GM12865 (cell line): ENCODE measurements at places on chromosomes 2 and 18.

DNA sequence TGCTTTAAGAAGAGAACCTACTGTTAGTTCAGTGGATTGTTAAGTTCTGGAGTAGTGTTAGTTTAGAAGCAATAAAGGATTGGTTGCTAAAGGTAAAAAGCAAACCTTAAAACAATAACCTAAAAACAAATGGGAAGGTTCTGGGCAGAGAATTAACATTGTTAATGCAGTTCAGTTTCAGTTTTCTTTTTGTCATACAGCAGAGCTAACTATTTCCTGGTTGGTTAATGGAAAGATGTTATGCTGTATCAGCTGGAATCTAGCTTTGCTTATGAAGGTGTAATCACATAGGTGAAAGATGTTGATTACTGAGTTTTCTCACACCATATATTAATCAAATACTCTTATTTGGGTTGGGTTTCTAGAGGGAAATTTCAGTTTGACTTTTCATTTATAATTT lies 23.8 kb downstream of the SMAD4 start:
- DNase-seq: no peak

DNA sequence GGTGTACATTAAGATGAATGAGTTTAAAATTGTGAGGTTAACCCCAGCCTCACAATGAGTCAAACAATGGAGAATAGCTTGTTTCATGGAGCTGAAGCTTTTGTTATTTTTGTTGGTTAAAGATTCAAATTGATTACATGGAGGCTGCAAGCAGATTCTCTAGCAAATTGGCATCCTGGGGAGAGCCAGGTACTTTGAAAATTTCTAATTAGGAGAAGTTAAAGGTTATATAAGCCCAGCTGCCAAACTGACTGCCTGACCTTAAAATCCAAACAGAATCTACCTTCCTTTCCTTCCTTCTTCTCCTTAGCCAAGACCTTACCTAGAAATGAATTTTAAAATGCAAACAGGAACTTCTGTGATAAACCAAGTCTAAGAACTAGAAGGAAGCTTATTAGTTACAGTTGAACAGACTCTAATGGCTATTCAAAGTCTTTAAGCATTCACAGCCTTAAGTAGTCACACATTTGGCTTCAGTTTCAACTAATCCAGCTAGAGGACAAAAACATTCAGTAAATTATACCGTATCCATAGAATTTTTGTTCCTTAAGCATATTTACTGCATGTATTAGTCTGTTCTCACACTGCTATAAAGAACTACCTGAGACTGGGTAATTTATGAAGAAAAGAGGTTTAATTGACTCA lies 31.5 kb upstream of the PGAP1 start:
- no peak for DNase-seq

DNA sequence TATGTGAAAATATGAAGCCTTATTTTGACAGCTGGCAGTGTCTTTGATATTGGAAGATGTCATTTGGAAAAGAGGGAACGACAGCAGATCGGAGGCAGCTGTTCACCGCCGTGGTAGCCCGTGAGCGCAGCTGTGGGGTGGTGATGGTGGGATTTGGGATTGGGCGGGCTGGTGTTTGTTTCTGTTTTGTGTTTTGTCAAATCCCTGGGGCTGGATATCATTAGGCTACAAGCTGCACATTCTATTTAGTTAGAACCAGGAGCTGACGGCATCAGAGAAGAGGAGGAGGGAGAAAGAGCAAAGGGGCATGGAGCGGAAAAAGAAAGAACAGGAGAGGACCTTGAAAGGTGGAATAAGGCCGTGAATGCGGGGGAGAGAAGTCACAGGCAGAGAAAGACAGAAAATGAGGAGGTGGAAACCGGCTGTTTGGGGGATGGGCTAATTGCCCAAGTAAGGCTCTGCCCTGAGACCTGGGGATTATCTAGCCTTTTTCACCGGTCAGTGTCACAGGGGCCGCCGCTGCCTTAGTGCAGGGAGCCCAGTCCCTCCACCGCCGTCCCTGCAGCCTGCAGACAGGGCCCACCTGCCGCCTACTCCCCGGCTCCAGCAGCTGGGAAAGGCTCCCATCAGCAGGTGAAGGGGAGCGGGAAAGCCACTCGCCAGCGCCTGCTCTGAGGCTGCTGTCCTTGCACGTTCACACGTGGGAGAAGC lies 88.0 kb downstream of the ZCCHC2 start:
- DNase-seq: no peak

DNA sequence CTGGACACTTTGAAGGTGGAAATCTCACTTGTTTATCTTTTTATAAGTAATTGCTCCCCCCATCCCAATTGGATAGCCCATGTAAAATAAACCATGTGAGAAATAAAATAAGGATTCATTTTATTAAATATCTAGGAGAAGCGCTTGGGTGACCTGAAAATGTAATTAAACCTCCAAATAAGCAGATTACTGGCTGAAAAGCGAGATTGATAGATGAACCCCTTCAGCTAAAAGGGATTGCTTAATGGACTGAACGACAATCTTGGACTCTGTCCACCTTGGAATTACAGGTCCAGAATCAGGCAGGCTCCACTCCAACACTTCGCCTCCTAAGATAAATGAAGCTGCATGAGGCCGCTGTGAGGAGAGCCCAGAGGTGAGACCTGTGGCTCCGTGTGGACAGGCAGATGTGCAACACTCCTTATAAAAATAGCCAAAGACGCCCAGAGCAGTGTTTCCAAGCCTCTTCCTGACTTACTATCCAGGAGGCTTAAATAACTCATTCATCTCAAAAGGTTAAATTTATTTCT lies 441.5 kb downstream of the MTX2 start:
- no peak for DNase-seq

- no peak for DNase-seq
These were observed 260.8 kb downstream of the CD226 start for GRCh38 chr18:69686861-69687260.

DNA sequence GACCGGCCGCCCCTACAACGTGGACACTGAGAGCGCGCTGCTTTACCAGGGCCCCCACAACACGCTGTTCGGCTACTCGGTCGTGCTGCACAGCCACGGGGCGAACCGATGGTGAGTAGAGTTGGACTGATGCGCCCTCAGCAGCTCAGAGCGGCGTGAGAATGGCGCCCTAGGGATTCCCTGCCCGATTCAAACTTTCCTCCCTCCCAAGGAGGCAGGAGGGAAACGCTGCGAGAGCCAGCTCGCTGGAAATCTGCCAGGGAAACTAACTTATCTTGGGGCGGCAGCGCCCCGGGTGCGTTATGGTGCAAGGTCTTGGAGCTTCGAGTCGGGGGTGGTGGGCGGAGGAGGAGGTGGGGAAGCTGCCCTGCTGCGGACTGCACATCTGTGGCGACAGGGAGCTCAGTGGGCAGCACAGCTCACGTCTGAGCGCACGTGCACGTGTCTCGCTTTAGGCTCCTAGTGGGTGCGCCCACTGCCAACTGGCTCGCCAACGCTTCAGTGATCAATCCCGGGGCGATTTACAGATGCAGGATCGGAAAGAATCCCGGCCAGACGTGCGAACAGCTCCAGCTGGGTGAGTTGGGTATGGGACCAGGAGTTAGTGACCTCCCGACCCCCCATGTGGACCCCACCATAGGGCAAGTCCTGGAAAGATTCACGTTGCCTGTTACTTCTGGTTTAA lies 697 bp downstream of the ITGA4 start:
- peak; percentile 84 for DNase-seq

DNA sequence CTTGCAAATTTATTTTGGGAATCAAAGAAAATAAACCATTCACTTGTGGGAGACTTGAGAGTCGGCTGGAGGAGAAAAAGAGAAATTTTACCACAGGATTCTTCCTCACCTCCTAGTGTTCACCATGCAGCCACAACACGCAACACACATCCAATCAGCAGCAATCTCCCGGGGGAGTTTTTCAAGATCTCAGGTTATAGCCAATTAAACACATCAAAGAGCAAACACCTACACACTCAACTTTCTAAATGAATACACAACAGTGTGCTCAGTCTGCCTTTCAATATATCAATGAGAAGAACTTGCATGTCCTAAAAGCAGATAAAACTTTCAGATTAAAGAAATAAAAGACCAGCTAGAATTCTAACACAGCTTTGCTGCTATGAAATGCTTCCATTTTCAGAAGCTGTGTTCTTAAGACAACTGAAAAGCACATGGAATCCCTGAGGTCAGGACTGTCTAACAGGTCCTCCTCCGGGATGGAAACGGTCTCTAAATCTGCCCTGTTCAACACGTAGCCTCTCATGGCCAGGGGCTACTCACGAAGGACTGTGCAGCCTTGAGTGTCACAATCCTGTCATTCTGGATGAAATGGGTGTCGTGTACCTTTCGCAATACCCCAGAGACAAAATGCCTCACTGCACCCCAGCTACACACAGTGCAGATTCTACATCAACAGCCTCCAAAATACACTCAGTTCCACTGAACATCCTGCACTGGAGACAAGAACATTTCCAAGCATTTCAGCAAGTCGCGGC lies 84.2 kb downstream of the ZNF516 start:
- peak; percentile 65 for DNase-seq

DNA sequence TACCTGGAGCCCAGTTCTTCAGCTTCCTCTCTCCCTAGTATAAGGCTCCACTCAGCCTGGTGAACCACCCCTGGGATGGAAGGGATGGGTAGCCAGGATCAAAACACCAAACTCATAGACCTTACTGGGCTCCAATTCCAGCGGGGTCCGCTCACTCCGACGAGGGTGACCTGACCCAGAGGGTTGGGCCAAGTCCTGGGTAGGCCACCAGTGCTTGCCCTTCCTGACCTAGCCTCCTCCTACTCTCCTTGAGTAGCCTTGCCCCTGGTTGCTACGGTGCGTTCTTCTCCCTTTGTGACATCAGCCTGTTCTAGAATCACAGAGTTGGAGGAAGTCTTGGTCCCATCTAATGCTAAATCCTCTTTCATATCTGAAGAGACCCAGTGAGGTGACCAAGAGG lies 537 bp upstream of the STAT4 start:
- no peak for DNase-seq

GRCh38 chr2:172860336-172860707 lies 124.7 kb downstream of the RAPGEF4 start:
- DNase-seq: no peak

- DNase-seq: no peak
These were observed at the start of gene SLC25A52 for GRCh38 chr18:31760695-31761094. Gene SLC25A52, minus strand, starts transcription at chr18:31760880. Its CDS starts 219 bp downstream, at chr18:31760661.

DNA sequence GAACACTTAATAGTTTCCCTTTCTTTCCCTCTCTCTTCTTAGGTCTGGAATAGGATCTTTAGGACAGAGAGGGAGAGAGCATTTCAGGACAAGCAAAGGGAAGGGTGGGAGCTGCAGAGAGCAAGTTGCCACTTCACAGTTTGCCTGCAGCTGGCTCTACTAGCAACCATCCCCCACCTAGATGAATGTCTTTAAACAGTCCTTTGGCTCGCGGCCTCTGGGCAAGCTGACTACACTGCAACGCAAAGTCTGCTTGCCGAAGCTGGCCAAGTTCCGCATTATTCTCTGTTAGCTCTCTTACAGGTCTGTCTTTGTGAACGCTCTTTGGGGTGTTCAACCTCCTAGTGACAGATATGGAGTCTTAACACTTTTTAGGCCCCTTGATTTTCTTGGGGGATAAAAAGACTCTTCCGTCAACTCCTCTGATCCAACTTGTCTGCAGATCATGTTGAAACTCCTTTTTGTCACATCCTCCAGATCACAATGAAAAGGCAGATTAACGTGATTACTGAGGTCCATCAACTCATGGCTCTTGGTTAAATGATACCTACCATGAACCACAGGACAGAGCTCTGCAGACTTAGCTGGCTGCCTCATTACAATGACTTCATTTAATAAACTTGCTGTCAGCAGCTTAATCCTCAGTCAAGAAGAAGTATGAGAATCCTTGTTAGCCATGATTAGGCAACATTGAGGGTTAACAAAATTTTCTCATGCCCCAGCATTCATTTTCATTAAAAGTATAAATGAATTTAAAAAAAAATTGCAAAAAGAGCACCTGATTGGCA lies 74.6 kb downstream of the SLC4A3 start:
- DNase-seq: no peak

GRCh38 chr2:236592821-236593220 lies 23.2 kb downstream of the ACKR3 start:
- DNase-seq: no peak

GRCh38 chr18:28854964-28855363 lies 678.0 kb upstream of the CDH2 start:
- no peak for DNase-seq

- DNase-seq: no peak
These were observed 54.4 kb upstream of the MSH6 start for GRCh38 chr2:47728551-47728950.

GRCh38 chr2:32009516-32010256 lies 1.1 kb downstream of the MEMO1 start:
- DNase-seq: peak; percentile 59

DNA sequence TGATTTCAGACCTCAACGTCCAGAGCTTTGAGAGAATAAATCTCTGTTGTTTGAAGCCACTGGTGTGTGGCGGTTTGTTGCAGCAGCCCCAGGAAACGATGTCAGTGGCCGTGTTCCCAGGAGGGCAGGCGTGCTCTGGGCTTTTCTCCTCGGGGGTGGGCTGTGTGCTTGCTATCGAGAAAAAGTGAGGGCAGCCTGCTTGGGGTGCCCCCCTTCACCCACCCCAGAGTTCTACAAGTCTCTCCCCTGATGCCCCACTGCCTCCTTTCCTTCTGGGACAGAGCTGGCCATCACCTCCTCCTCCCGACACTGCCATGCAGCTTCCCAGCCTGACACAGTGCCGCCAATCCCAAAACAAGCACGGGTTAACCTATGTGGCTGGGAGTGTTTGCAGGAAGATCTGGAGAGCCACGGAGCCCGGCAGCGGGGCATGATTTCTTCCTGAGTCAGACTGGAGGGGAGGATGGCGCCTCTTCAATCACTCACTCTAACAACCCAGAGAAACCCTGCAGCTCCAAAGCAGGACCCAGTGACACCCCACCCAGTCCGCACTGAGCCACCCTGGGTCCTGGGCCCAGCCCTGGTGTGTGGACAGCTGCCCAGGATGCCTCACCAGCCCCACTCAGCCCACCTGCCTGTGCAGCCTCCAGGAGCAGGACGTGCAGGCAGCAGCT lies 213.7 kb upstream of the RAB6C start:
- DNase-seq: no peak

DNA sequence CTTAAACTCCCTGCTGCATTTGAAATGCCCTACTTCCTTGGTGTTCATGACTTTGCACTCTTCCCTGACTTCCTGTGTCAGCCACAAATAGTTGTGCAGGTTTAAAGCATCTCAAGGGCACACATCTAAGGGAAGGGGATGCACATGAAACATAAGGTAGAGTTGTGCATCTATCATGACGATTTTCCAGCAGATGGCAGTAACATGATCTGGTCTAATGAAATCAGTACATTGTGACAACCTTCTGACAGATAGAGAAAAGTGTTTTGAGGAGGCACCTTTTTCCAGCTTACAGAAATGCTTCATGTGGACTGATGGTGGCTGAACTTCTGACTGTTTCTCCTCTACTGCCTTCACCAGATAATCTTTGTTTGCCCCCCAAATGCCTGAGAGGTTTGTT lies 238.9 kb downstream of the XIRP2 start:
- peak; percentile 4 for DNase-seq

GRCh38 chr2:41955316-41956043 lies 92.3 kb upstream of the PKDCC start:
- DNase-seq: peak; percentile 81

- peak; percentile 40 for DNase-seq
These were observed 10.5 kb upstream of the SLC1A4 start for GRCh38 chr2:64978514-64979268.
